ENCODE measurements at places on chromosomes 13 and 19.
A peak's percentile ranks its signal among the peaks of the same experiment; 100 is the strongest.

DNA sequence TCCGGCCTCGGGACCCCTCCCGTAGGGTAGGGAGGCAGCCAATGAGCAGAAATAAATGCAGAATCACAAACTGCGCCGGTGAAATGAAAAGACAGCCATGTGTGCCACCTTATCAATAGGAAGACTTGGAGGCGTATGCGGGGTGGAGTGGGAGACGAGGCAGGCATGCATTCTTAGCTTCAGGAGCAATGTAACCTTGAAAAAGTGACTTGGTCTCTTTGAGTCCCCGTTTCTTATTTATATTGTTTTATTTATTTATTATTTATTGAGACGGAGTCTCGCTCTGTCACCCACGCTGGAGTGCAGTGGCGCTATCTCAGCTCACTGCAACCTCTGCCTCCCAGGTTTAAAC is 16.0 kb downstream of the SSC5D start:
- peaks cover 9% of the 10 kb centered on the region for H3K36me3 ChIP-seq
- no peak for DNase-seq
- peak overlapping the region; percentile 73 for H3K4me3 ChIP-seq
- no peak overlapping the region for H3K27ac ChIP-seq
- peaks cover 6% of the 10 kb centered on the region for H3K27me3 ChIP-seq

DNA sequence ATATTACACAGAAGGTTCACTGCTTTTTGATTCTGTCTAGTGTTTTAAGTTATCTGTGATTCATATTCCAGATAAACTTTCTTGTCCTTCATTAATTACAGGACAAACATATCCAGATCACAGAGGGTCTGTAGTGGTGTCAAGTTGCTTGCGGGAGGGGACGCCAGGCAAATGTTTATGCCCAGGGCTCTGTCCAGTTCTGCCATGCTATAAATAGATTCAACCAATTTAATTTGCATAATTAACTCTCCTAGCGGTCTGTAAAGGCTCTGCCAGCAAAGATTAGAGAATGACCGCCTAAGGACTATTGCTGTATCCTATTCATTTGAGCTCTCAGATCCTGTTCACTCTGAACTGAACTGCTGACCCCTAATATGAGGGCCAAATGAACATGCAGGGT is 59.7 kb upstream of the TRPC4 start:
- H3K36me3 ChIP-seq = no peaks in the 10 kb centered on the region
- H3K4me1 ChIP-seq = no peaks in the 10 kb centered on the region
- H3K4me3 ChIP-seq = no peak overlapping the region
- H3K27me3 ChIP-seq = no peaks in the 10 kb centered on the region
- DNase-seq = no peak
- H3K27ac ChIP-seq = no peak overlapping the region

DNA sequence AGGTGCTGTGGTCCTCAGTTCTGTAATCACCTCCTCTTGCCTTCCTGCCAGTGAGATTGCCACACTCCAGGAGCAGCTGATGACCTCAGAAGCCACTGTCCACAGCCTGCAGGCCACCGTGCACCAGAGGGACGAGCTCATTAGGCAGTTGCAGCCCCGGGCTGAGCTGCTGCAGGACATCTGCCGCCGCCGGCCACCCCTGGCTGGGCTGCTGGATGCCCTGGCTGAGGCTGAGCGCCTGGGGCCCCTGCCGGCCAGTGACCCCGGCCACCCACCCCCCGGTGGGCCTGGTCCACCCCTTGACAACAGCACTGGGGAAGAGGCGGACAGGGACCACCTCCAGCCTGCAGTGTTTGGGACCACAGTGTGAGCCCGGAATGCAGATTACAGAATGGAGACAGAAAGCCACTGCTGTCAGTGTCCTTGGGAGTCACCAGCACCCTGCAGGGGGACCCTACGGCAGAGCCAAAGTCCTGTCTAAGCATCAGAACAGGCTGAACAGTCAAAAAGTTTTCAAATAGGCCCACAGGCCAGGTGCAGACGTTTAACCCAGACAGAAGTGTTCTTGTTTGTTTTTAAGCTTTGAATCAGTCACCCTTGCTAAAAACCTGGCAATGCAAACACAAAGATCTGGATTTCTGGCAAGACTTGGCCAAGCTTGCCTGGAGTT is 4.2 kb downstream of the VMAC start:
- no peak overlapping the region for H3K27ac ChIP-seq
- H3K4me1 ChIP-seq = peaks cover 9% of the 10 kb centered on the region
- no peak for DNase-seq
- H3K27me3 ChIP-seq = no peaks in the 10 kb centered on the region
- H3K36me3 ChIP-seq = peaks cover 2% of the 10 kb centered on the region

- H3K36me3 ChIP-seq = no peaks in the 10 kb centered on the region
- no peak overlapping the region for H3K4me3 ChIP-seq
- DNase-seq = no peak
Measured at GRCh38 chr13:58025821-58026220, 394.3 kb downstream of the PCDH17 start.

DNA sequence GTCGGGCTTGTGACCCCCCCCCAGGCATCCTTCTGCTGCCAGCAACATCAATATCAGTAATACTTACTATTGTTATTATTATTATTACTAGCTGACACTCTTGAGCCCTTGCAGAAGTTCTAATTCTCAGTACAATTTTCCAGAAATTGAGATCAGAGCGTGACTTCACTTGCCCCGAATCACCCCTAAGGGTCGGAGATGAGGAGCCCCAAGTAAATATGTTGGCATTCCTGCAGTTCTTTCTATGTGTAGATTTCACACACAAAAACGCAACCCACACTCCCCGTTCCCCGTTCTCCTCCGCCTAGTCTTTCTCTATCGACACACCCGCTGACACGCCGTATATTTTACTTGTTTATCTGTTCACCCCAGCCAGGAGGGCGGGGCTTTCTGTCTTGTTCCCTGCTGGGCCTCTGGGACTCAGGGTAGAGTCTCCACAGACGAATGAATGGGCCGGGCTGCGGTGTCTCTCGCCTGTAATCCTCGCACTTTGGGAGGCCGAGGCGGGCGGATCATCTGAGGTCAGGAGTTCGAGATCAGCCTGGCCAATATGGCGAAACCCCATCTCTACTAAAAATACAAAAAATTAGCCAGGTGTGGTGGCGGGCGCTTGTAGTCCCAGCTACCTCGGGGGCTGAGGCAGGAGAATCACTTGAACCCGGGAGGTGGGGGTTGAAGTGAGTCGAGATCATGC is 14.7 kb downstream of the TLE5 start:
- H3K27ac ChIP-seq = no peak overlapping the region
- H3K36me3 ChIP-seq = no peaks in the 10 kb centered on the region
- peaks cover 14% of the 10 kb centered on the region for H3K27me3 ChIP-seq

GRCh38 chr19:13401388-13401787 is 104.9 kb downstream of the CACNA1A start:
- no peak overlapping the region for H3K27ac ChIP-seq
- no peak for DNase-seq
- H3K4me3 ChIP-seq = no peak overlapping the region
- no peaks in the 10 kb centered on the region for H3K36me3 ChIP-seq

DNA sequence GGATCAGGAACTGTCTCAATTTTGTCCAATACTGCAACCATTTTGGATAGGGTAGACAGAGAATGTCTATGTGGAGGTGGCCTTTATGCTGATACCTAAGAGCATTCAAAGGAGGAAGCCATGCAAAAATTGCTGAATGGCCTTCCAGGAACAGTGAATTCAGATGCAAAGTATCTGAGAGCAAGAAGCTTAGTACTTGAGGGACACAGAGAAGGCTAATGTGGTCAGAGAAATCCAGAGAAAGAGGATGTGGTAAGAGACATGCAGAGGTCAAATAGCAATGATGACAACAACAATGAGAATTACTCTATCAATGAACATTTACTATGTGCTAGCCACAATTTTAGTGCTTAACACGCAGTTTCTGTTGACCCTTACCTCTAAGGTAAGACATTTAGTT is 785.6 kb upstream of the KLHL1 start:
- no peak overlapping the region for H3K27ac ChIP-seq
- no peak for DNase-seq
- H3K36me3 ChIP-seq = no peaks in the 10 kb centered on the region
- no peaks in the 10 kb centered on the region for H3K4me1 ChIP-seq
- H3K4me3 ChIP-seq = no peak overlapping the region

- H3K4me3 ChIP-seq = peak overlapping the region; percentile 99
- peaks cover 5% of the 10 kb centered on the region for H3K4me1 ChIP-seq
- peak; percentile 87 for DNase-seq
- H3K27me3 ChIP-seq = no peaks in the 10 kb centered on the region
- H3K27ac ChIP-seq = peak overlapping the region; percentile 98
Measured at GRCh38 chr19:20237773-20238623, 71.0 kb downstream of the ZNF486 start.

- H3K4me3 ChIP-seq = no peak overlapping the region
- peaks cover 72% of the 10 kb centered on the region for H3K27me3 ChIP-seq
- DNase-seq = no peak
- H3K27ac ChIP-seq = no peak overlapping the region
Measured at GRCh38 chr13:110309661-110310524, 2.8 kb downstream of the COL4A2 start.

DNA sequence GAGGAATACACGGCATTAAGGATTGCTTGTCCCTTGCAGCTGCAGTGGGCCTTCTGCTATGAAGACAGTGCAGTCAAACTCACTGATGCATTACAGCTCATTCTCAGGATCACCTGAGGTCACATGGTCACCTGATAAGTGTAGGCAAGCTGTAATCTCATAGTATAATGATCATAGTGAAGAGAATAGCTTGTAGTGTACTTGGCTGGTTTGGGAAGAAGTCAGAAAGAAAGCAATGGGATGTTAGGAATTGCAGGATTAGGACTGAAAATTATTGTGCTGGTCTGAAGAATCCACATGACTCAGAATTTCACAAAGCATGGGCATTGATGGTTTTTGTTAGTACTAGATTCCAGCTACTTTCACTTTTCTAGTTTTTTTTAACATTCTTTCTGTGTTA is 76.7 kb downstream of the MBNL2 start:
- peaks cover 1% of the 10 kb centered on the region for H3K36me3 ChIP-seq
- H3K4me3 ChIP-seq = no peak overlapping the region
- H3K4me1 ChIP-seq = peaks cover 2% of the 10 kb centered on the region
- H3K27ac ChIP-seq = no peak overlapping the region
- DNase-seq = no peak

GRCh38 chr13:37601648-37602440 is 3.3 kb upstream of the POSTN start:
- H3K4me3 ChIP-seq = no peak overlapping the region
- no peaks in the 10 kb centered on the region for H3K4me1 ChIP-seq
- no peaks in the 10 kb centered on the region for H3K27me3 ChIP-seq
- no peak for DNase-seq
- no peak overlapping the region for H3K27ac ChIP-seq
- H3K36me3 ChIP-seq = no peaks in the 10 kb centered on the region

DNA sequence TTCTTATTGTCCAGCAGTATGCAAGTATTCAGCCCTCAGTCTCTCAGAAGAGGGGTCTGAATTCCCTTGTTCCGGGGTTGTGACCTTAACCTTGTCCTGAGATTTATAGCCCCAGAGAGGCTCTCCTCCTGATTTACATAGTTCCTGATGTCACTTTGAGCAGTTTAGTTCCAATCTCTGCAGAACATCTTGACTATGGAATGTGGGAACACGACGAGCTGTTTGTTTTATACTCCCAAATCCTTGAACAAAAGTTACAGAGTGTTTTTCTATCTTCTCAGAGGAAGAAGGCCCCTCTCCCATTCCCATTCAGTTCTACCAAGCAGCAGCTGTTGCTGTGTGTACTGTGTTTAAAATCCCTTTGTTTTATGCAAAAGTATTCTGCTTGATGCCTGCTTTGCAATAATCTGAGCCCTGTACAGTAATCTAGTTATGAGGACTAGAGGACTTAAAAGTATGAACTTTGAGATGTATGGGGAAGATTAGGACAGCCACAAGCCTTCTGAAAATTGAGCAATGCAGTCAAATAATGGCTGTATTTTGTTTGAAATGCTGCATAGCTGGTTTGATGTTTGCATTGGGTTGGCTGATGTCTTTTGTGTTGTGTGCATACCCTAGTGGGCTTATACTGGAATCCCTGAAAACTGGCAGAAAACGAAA is 74.7 kb downstream of the KL start:
- no peak overlapping the region for H3K4me3 ChIP-seq
- no peaks in the 10 kb centered on the region for H3K36me3 ChIP-seq
- H3K27ac ChIP-seq = no peak overlapping the region
- H3K27me3 ChIP-seq = peaks cover 6% of the 10 kb centered on the region
- H3K4me1 ChIP-seq = no peaks in the 10 kb centered on the region
- no peak for DNase-seq

DNA sequence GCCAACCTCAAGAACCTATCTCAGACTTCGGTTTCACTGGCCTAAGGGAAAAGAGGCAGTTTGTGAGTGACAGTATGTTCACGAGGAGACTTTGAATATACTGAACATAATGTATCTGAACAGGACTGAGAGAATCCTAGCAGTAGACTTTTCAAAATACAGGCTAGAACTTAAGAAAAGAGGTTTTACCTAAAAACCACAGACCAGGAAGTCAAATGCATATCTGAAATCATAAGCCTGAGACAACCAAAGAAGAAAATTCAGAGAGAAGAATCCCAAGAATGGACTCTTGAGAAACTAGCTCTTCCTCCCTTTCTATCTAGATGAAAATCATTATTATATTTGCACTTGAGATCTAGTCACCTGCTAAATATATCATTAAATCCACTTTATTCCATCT is 17.6 kb downstream of the MYCBP2 start:
- peaks cover 32% of the 10 kb centered on the region for H3K36me3 ChIP-seq
- no peak for DNase-seq
- H3K4me1 ChIP-seq = peaks cover 61% of the 10 kb centered on the region
- H3K27ac ChIP-seq = no peak overlapping the region
- peak overlapping the region; percentile 10 for H3K4me3 ChIP-seq
- H3K27me3 ChIP-seq = no peaks in the 10 kb centered on the region

DNA sequence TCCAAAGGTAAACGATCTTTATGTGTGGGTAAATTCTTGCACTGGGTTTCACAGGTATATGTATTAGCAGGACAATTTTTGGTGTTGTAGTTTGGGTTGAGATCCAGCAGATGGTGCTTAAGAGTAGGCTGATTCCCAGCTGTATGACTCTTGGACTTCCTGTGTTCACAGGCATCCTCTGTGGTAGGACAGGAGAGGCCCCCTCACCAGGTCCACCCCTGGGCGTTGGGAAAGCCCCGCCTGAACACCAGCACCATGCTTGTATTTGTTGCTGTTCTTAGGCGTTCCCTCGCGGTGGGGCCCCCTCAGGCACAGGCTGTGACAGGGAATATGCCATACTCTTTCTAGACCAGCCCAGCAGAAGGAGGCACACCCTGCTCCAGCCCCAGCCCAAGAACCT is 49.5 kb upstream of the PCDH17 start:
- no peaks in the 10 kb centered on the region for H3K4me1 ChIP-seq
- H3K4me3 ChIP-seq = no peak overlapping the region
- H3K27me3 ChIP-seq = peaks cover 1% of the 10 kb centered on the region
- no peaks in the 10 kb centered on the region for H3K36me3 ChIP-seq
- no peak for DNase-seq
- no peak overlapping the region for H3K27ac ChIP-seq

GRCh38 chr13:111515635-111516034 is 195.2 kb downstream of the TEX29 start:
- no peaks in the 10 kb centered on the region for H3K27me3 ChIP-seq
- H3K4me1 ChIP-seq = no peaks in the 10 kb centered on the region
- H3K4me3 ChIP-seq = no peak overlapping the region
- H3K36me3 ChIP-seq = no peaks in the 10 kb centered on the region

- H3K4me1 ChIP-seq = peaks cover 13% of the 10 kb centered on the region
- peak within 1 kb of the TSS; percentile 70 for H3K27ac ChIP-seq
- H3K36me3 ChIP-seq = no peaks in the 10 kb centered on the region
- peak; percentile 67 for DNase-seq
Measured at GRCh38 chr13:33016414-33017322, at the start of gene KL. KL (plus strand) TSS chr13:33016423; CDS start chr13:33016441, 18 bp downstream.

GRCh38 chr19:45515081-45515624 is 7.9 kb downstream of the VASP start:
- peak overlapping the region; percentile 55 for H3K4me3 ChIP-seq
- no peak for DNase-seq
- peak overlapping the region; percentile 87 for H3K27ac ChIP-seq
- H3K27me3 ChIP-seq = no peaks in the 10 kb centered on the region
- H3K4me1 ChIP-seq = peaks cover 43% of the 10 kb centered on the region
- peaks cover 25% of the 10 kb centered on the region for H3K36me3 ChIP-seq
